ENCODE measurements at places on chromosomes 1 and 21.

- DNase-seq = no peak
These were observed 94.2 kb downstream of the PRKAB2 start for GRCh38 chr1:147077936-147078605.

- DNase-seq = no peak
These were observed 556.2 kb upstream of the TMPRSS15 start for GRCh38 chr21:18959817-18960216.

GRCh38 chr1:192477630-192478029 lies 97.9 kb upstream of the RGS1 start:
- DNase-seq = no peak

GRCh38 chr1:156414461-156415064 lies 45.6 kb downstream of the RHBG start:
- no peak for DNase-seq

GRCh38 chr21:41653954-41654491 lies 112.8 kb downstream of the RIPK4 start:
- no peak for DNase-seq

- no peak for DNase-seq
These were observed 165.7 kb downstream of the NCAM2 start for GRCh38 chr21:21163904-21164303.

DNA sequence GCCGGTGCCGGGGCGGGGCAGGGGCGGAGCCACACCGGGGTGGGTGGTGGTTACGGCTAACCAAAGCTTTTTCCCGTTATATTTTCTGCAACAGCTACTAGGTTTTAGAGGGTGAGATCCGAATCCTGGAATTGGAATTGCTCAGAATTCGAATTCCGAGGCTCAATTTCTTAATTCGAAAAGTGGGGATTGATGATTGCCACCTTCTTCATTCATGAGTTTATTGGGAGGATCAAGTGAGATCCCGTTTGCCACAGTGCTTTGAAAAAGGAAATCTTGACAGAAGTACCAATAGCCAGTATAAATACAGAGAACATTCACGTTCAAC lies 207 bp upstream of the SVBP start:
- no peak for DNase-seq

- DNase-seq = no peak
These were observed 142.9 kb downstream of the TNFSF18 start for GRCh38 chr1:172907834-172908326.

DNA sequence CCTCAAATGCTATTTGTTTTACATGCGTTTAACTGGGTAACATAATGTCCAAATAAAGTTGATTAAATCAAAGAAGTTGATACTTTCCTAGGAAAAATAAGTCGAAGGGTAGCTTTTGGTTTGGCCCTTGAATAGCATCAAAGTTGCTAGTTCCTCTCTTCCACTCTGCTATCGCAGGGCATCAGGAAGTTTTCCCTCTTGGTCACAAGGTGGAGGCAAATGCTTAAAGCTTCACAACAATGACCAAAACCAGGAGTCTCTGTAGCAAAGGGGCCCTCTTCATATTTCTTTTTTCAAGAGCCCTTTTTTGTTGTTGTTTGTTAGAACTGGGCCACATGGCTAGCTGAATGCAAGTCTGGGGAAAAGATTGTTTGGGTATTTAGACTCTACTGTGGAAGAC lies 668.4 kb downstream of the KCNT2 start:
- no peak for DNase-seq

GRCh38 chr1:22334860-22335550 lies 116.6 kb upstream of the ZBTB40 start:
- no peak for DNase-seq

- DNase-seq = no peak
These were observed 25.4 kb upstream of the CGN start for GRCh38 chr1:151485685-151486255.

DNA sequence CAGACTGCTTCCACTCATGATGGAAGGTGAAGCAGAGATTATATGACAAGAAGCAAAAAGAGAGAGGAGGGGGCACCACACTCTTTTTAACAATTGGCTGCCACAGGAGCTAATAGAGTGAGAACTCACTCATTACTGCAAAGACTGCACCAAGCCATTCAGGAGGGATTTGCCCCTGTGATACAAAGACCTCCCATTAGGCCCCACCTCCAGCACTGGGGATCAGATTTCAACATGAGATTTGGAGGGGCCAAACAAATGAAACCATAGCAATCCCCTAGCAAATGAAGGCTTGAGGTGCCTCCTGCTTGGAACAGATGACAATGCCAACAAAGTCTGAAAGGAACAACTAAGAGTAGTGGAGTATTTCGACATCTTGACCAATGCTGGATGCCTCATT lies 122.5 kb upstream of the COA6 start:
- no peak for DNase-seq

GRCh38 chr1:172845371-172845770 lies 186.5 kb downstream of the FASLG start:
- no peak for DNase-seq

GRCh38 chr1:230097370-230097769 lies 30.3 kb downstream of the GALNT2 start:
- no peak for DNase-seq

- no peak for DNase-seq
These were observed 118.5 kb downstream of the ITSN1 start for GRCh38 chr21:33760641-33761440.

- DNase-seq = no peak
These were observed 9.9 kb upstream of the ARF1 start for GRCh38 chr1:228072658-228073043.

DNA sequence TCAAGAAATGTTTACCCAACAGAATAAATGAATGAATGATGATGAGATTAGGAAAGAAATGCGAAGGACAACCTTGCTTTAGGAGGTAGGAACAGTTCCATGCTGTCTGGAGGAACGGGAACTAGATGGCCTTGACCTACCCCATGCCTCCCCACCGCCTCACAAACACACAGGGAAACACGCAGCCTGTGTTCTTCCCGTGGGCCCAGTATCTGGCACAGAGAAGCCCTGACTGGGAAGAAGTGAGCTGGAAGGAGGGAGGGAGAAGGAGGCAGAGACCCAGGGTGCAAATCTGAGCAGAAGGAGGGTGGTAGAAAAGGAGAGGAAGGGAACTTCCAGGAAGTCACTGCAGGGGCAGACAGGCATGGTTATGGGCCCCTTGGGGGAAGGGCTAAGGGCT lies 3.5 kb upstream of the ADORA1 start:
- no peak for DNase-seq

DNA sequence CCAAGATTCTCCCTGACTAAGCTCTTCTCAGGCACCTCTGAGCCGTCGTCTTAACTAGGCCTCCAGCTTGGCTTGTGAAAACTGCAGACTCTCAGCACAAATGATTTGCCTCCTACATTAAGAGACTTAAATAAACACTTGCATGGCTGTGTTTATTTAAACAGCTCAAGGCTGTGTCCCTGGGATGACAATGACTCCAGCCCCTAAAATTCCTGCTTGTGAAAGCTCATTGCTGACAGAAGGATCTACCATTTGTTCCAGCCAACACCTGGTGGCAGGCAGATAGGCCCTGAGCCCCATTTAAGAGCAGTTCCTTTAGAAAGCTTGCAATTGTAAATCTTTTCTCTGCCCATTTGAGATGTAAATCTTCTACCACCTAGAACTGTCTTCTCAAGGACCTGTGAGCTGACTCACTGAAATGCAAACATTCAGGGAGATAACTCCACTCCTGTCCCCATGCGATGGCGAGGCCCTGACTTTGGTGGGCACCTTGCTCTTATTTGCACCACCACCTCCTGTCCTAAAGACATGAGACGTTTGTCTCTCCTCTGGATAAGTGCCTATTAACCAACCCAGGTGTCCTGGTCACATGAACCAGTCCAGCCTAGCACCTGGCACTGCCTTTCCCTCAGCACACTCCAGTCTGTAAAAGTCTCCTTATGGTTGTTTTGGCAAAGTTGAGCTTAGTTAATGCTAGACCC lies 15.1 kb upstream of the PCP4 start:
- no peak for DNase-seq

DNA sequence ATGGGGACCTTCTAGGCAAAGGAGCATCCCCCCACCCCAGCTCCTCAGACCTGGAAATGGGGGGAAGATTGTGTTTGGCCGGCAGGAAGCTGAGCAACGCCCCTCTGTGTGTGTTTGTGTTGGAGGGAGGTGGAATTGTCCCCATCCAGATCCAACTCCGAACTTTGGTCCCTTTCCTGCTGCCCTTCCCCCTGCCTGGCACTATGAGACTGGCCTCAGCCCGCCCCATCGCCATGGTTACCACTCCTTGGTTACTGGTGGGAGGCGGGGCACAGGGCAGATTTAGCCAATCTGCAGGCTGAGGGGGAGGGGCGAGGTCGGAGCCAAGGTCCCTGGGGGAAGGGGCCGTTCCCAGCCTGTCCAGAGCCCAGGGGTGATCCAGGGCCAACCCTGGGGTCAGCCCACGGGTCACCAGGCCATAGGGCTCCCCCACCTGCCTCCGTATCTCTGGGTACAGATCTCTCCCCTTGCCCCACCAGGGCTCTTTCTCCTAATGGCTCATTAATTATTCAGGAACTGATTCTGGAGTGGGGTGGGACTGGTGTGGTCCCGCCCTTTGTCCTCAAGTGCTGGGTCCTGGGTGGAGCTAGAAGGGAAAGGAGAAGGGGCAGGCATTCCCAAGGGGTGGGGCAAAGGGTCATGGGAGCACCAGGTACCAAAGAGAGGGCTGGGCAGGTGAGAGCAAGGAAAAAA lies 15.2 kb downstream of the PTPRF start:
- DNase-seq = no peak

- DNase-seq = no peak
These were observed 88.9 kb downstream of the MATN1 start for GRCh38 chr1:30634507-30634906.

DNA sequence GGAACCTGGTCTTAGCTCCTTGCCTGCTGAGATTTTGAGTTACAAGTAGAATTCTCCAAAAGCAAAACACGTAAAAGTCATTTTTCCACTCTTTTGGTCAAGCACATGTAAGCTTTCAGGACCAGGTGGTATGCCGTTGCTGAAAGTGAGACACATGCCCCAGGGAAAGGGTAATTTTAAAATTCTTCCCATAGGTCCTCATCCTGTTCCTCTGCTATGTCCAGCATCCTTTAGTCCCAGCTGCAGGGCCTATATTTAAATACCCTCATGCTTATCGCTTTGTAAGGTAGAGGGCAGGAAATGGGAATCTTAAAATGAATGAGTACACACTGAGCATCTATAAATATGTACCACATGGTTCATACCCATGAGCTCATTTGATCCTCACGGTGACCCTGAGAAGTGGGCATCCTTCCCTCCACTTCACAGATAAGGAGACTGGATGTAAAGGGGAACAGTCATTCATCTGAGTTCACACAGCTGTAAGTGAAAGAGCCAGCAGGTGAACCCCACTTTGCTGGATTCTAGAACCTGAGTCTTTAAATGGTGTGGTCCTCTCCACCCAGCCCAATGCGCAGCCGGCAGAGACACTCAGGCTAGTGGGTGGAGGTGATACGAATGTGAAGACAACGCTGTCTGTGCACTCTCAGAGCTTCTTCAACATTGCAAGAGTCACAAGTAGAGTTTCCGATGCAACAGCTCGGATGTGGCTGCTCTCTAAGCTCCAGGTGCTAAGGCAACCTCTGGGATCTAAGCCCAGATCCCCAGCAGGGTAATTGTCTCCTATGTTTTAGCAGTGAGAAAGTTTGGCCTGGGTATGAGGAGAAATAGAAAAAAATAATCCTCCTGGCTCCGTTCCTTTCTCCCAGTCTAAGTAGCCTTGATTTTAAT lies 163.5 kb downstream of the PLXNA2 start:
- no peak for DNase-seq

- no peak for DNase-seq
These were observed 200.9 kb downstream of the DISC1 start for GRCh38 chr1:231827337-231828105.

DNA sequence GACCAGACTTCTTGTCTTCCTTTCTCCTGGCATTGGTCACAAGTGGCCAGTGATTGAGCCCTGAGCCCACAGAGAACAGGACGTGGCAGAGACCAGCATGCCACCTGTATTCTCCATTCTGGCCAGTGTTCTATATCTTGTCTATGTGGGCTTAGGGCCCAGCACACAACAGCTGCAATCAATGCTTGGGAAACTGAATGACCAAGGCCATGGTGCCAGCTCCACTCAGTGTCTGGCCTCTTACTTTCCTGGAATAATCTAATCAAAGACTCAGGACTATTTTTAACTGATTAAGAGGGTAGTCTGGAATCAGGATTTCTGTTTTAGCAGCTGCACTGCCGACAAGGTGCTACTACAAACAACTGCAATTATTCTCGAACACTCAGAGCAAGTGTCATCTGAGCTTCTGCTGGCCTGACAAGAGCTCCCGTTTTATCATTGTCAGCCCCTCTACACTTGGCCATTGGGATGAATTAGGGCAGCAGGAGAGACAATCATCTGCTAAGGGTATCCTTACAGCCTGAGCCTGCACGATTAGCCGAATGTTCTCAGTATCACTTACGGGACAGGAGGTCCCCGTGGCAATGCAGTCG lies 74.4 kb upstream of the GRIK3 start:
- DNase-seq = no peak

DNA sequence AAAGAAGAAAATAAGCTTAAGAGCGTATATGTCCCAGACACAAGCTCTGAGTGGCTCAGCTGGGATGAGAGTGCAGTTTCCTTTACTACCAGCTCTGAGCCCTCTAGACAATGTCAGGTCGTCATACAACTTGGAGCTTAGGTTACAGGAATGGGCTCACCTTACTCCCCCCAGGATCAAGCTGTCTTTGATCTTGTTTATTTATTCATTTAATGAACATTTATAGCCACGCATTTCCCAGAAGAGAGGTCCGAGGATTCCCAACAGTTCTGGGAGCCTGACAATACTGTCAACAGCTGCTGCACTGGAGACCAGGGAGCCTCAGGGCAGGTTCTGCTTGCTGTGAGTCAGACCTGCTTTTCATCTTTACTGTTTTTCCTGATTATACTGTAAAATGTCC lies 378.9 kb downstream of the PLPP3 start:
- no peak for DNase-seq

DNA sequence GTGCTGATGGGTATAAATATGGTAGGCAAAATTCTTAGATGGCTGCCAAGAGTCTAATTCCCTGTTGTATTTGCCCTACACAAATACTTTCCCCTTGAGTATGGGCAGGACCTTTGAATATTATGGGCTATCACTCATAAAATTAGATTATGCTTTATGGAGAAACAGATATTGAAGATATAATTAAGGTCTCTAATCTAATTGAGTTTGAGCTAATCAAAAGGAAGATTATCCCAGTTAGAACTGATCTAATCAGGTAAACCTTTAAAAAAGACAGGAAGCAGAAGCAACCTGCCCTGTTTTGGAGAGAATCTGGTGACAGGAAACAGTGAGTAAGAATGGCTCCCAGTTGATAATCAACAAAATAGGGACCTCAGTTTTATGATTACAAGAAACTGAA lies 609.0 kb upstream of the PRMT6 start:
- DNase-seq = no peak

GRCh38 chr1:157542676-157543075 lies 9.6 kb downstream of the FCRL5 start:
- DNase-seq = no peak

Measured in cerebellar nuclear complex (tissue), 1 donor.